ENCODE measurements at places on chromosomes 1 and 21.

DNA sequence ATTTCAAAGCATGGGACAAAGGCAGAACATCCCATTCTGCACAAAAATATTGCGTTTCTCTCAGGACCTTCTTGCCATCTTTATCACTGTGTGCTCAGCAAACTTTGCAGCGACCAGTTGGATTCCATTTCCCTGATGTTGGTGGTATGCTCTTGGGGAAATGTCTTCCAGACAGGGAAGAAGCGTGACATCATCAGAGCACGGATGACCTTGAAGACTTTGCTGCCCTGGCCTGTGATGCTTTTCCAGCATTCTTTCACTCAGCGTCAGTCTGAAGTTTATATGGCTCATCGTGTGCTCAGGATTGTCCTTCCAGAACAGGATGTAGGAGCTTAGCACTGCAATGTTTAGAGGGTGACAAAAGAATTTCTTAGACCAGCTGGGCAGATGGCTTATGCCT is 131.4 kb upstream of the F3 start:
- DNase-seq: no peak

- no peak for DNase-seq
These were observed 6.5 kb downstream of the URB1 start for GRCh38 chr21:32386195-32386870.

- DNase-seq: no peak
These were observed 115.8 kb downstream of the TBX19 start for GRCh38 chr1:168396508-168396907.

GRCh38 chr1:155424091-155424490 is 103.4 kb downstream of the RUSC1 start:
- DNase-seq: no peak

- no peak for DNase-seq
These were observed 77.0 kb downstream of the VWA5B1 start for GRCh38 chr1:20367626-20368025.

- DNase-seq: no peak
These were observed 639 bp upstream of the IPO9 start for GRCh38 chr1:201828217-201828819.

DNA sequence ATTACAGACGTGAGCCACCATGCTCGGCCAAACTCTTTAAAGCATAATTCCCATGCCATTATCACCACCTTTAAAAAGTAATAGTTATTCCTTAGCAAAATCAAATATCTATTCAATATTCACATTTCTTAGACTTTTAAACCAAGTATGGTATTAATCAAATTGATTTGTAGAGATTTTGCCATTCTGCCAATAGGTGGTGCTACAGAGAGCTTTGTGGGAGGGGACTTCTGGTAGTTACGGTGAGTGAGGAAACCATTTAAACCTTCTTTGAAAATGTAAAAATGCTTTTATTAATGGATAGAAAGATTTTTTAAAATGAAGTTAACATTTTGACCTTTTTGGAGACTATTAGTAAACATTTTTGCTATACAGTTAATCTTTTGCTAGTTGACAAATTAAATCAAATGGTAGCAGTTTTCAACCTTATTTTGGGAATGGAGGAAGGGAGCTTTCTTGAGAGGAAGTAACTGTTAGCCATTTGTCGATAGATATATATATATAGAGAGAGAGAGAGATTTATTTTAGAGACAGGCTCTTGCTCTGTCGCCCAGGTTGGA is 19.3 kb downstream of the IARS2 start:
- peak; percentile 24 for DNase-seq

DNA sequence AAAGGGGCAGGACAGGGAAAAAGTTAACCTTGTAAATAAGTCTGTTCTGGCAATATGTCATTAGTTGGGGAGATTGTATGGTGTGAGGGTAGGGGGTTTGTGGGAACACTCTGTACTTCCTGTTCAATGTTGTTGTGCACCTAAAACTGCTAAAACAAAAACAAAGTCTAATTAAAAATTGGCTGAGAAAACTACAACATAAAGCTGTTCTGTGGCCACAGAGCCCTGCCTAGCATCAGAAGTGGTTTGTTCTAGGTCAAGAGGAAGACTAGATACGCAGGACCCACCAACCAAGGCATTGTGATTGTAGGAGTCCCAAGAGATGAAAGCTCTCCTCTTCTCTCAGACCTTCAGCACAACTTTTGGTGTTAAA is 81.0 kb upstream of the LRRC8D start:
- DNase-seq: no peak

GRCh38 chr1:23098463-23099170 is 70.0 kb downstream of the LUZP1 start:
- peak; percentile 77 for DNase-seq

DNA sequence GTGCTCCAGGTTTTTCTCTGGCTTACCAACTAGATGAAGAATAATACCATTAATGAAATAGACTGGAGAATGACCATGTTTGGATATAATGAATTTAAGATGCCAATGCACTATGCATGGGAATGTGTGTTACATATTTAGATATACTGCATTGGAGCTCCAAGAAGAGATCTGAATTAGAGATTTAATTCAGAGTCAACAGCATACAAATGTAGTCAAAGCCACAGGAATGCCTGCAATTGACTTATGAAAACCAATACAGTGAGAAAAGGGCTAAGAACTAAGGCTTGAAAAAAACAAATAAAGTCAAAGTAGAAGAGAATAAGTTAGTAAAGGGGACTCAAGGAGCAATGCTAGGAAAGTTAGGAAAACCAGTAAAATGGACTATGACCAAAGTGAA is 59.1 kb downstream of the USP24 start:
- DNase-seq: no peak

- no peak for DNase-seq
These were observed 486.1 kb upstream of the LRRC7 start for GRCh38 chr1:69081668-69082067.

GRCh38 chr1:109827466-109827865 is 63.7 kb upstream of the EPS8L3 start:
- DNase-seq: no peak

DNA sequence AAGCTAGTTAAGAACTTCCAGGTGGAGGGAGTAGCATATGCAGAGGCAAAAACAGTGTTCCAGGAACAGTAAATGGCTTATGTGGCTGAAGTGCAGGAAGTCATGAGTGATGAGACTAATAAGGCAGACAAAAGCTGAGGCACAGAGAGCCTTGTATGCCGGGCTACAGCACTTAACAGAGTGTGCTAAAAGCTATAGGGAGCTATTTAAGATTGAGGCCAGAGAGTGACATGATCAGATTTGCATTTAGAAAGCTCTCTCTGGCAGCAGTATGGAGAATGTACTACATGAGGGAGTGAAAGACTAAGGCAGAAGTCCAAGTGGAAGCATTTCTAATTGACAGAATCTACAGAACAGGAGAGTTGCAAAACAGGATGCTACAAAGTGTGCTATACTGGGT is 38.6 kb downstream of the WASF2 start:
- DNase-seq: peak; percentile 12

GRCh38 chr1:4147509-4147908 is 247.4 kb upstream of the C1orf174 start:
- no peak for DNase-seq

GRCh38 chr1:55214212-55214933 is 791 bp downstream of the USP24 start:
- DNase-seq: peak; percentile 28

GRCh38 chr1:170149241-170149640 is 3.5 kb downstream of the NTMT2 start:
- no peak for DNase-seq

GRCh38 chr1:81021134-81021533 is 779.6 kb upstream of the ADGRL2 start:
- no peak for DNase-seq

- peak; percentile 44 for DNase-seq
These were observed at the start of gene KRTAP10-10 for GRCh38 chr21:44637018-44637850. Gene KRTAP10-10 (plus strand): TSS chr21:44637356. CDS start chr21:44637418, 62 bp downstream.

- no peak for DNase-seq
These were observed 298.9 kb downstream of the DPYD start for GRCh38 chr1:97621955-97622354.

DNA sequence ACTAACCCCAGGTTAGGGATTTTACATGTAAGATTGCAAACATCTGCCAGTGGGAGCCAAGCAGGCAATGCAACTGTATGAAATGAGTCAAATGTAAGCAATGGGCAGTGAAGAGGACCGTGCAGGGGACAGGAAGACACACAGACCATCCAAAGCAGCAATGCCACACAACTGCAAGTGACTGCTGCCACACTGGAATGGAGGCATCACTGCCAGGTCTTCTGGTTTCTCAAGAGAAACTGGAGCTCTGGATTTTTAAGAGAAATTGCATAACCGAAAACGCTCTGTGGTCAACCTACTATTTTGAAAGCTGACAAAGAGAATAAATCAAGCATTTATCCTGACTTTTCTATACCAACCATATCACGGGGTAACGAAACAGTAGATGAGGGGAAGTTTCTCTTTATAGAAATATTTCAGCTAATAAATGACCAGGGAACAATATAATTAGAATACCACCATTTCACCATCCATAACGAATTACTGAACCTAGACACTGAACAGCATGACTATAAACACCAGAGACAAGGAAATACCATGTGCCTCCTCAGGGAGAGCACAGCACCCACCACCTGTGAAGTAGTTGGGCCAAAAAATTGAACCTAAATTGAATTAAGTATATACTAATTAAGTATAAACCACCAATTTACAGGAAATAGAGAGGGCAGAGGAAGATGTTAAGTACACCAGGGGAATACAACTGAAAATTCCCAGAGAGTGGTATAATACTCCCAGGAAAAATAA is 4.4 kb downstream of the AK2 start:
- no peak for DNase-seq

DNA sequence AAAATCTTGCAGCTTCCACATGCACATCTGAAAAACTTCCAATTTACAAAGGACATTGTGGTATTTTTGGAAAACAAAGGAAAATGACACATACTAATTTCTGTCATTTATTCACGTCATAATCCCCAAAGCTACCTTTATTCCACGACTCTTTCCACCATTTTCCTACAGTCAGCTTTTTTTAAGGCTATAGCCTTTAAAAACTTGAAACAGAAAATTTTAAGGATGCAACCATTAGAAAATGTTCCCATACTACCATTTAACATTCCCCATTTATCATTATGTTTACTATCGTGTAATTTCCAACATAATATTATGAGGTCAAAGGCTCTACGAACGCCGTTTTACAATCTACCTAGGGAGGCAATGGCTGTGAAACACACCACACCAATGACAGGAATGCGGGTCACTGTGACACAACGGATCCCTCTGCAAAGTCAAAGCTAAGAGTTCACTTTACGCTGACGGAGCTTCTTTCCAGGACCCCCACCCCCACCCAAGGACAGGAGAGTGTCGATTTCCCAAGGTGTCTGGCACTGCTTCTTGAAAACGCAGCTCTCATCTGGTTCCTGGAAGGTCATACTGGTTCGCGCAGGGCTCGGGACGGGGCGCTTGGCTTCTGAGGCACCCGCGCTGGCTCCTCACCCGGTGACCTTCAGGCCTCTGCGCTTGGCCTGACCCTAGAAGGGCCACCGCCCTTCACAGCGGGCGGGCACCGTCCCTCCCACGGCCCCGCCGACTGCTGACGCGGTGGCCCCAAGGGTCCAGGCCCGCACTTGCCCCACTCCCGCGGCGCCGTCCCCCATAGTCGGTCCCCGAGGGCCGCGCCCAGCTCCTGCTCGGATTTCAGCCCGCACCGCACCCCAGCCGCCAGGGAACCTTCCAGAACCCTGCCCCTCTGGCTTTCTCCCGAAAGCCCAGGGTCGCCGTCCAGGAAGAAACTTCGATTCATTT is 50.5 kb upstream of the ATF3 start:
- no peak for DNase-seq

- no peak for DNase-seq
These were observed 21.1 kb upstream of the CDC42 start for GRCh38 chr1:22031214-22031962.

DNA sequence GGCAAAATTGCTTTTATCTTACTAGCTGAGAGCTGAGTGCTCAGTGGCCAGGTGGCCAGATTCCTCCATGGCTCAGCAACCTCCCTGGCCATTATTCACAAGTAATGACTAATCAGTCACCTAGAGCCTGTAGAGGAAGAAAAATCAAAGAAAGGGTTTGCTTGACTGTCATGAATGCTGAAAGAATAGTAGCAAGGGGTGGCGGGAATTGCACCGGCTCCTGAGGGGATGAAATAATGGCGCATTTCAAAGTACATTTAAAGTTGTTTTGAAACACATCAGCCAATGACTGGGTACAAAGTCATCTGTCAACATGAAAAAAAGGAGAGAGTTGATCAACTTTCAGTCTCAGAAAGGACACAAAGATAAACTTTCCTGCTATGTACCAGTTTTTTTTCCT is 99.5 kb downstream of the OMA1 start:
- no peak for DNase-seq

DNA sequence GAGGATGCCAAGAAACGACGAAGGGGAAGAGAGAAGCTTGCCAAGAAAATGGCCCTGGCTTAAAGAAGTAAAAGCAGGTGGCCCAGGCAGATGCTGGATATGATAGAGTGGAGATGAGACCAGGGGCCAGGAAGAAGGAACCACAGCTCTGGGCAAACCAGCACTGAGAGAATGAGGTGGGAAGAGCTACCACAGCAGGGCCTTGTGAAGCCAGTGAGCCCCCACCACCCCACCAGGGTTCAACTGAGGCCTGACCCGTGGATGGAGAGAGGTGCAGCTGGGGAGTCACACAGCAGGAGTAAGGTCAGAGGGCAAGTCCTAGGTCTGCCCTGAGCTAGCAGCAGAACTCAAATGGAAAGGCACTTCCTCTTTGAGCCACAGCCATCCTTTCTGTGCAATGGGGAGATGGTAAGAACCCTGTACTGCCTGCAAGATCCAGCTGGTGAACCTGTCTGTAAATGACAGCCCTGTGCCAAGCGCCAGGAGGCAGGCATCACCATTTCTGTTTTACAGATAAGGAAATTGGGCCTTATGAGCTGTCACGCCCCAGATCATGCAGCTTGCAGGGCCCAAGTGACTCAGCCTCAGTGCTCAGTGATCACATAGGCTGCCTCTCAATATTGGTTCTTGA is 8.5 kb downstream of the SH3BGRL3 start:
- peak; percentile 76 for DNase-seq
